Stimulated activated CD4-positive, alpha-beta T cell treated with anti-CD3 and anti-CD28 coated beads, Interleukin-1b, Interleukin-23, amount 100 ng/mL, for 1 hour (primary cell): ENCODE measurements at places on chromosomes 3 and 15.

DNA sequence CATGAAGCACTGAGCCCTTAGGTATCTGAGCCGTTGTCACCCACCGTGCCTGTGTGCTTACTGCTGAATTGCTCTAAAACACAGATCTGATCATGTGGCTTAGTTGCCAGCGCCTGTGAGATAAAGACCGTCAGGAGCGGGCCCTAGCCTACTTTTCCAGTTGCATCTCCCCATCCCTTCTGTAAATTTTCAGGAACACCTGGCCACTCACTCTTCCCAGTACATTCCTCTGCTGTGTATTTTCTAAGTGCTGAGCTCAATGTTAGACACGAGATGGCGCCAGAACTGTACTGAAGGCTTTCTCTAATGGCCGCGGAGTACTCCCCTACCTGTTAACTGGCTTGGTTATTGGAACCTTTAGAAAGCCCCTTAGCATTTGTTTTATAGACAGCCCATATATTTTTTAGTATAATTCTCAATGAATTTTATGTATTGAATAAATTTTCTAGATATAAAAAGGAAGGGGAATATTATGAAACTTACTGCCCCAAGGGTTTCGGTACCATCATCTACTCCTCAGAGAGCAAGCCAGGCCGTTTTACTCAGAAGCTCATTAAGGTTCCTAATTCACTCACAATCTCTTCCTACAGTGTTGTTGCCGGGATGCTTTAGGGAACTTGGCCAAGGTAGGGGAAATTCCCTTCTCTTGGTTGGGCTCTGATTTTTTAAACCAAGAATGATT, 16.7 kb upstream of the WNT7A start:
- DNase-seq: peak; percentile 32

GRCh38 chr3:113158171-113158570, 53.2 kb upstream of the BOC start:
- DNase-seq: no peak

- DNase-seq: no peak
These were observed 987.4 kb downstream of the TUSC7 start for GRCh38 chr3:117696851-117697407.

DNA sequence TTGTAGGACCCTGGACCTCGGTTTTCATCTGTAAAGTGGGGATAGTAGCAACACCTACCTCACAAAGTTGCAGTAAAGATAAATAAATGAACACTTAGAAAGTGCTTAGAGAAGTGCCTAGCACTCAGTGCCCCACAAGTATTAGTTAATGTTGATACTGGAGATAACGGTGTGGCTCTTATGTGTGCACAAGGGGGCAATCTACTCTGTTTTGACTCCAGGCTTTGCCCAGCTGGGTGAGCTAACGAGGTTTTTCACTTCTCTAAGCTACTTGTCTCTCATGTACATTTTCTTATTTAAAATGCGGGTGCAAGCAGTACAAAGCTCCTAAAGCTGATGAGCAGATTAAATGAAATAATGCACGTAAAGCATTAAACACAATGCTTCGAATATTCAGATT, 193.5 kb upstream of the ICE2 start:
- no peak for DNase-seq

- DNase-seq: no peak
These were observed 36.9 kb downstream of the METTL6 start for GRCh38 chr3:15390460-15390859.

- DNase-seq: no peak
These were observed at the start of gene FAH for GRCh38 chr15:80152896-80153876. FAH (plus strand) TSS chr15:80152999; CDS start chr15:80153055, 56 bp downstream.

GRCh38 chr3:54600441-54601204, 327.2 kb downstream of the LRTM1 start:
- DNase-seq: no peak

DNA sequence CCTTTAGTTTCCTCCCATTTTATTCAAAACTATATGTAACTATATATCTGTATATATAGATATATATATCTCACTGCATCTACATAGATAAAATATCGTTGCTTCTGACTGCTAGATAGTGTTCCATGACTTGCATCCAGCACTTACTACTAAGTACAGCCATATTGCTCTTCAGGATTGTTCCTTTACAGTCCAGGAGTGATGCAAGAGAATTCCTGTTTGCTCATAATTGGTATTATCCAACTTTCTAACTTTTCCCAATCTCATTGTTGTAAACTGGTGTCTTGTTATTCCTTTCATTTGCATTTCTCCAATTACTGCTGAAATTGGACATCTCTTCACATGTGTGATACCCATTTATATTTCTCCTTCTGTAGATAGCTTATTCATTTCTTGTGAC, 99.8 kb upstream of the STRIT1 start:
- no peak for DNase-seq

DNA sequence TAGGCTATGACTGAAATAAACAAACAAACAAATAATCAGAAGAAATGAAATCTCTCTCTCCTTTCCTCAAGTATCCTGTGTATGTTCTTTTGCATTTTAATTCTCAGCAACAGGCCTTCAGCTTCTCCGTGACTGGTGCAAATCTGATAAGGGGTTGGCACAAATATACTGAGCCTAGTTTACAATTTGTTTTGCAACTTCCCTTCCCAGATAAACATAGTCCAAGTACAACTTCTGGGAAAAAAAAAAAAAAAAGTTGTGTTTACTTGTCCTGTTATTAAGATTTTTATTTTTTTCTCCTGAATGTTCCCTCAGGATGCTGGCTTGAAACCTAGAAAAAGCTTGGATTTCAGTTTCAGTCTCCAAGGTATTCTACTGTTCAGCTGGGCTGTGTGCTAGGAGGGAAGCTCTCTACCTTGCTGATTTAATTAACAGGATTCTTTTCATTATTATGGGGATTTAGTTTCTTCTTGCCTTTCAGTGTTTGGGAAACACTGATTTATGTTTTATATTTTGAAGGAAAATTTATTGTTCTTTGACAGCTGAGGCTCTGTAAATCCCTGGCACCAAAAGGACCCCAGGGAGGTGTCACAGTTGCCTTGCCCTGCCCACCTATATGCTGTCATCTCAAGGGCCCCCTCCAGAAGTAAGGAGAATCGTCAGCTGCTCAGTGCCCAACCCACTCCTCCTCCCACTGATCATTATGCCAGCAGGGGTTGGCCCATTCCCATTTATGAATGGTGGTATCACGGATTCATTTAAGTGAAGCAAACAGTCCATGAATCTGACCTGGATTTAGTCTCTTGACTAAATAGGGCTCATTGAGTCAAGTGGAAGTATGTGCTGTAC, 185.2 kb downstream of the MEIS2 start:
- no peak for DNase-seq

- DNase-seq: no peak
These were observed 121.3 kb upstream of the SOX14 start for GRCh38 chr3:137642831-137643230.

- DNase-seq: no peak
These were observed 53.4 kb upstream of the XRN1 start for GRCh38 chr3:142501004-142501926.

DNA sequence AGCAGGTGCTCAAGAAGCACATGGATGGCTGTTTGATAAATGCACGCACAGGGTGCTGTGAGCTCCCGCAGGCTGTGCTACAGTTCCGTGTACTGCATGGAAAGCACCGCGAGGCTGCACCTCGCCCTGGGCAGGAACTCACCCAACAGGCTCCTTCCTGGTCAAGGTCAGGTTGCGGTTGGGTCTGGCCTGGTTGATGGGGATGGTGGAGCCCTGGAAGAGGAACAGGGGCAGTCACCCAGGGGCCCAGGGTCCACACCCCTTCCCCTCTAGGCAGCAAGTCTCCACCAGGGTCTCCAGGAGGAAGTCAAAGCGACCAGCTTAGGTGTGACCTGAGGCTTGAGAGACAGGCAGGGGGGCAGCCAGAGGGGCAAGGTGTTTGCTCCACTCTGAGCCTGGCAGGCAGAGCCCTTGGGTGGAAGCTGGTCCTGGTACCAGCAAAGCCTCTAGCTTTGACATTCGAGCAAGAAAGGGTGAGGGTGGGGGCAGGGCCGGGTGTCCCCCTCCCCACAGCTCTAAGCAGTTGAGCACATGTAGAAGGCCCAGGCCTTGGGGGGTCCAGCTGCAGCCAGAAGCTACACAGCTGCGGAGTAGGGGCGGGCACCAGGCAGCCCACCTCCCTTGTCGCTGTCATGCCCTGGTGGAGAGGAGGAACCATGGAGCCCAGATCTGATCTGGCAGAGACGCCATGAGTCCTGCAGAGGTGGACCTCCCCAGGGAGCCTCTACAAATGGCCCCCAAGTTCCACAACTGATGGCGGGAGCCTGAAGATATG, 46.3 kb upstream of the SLC41A3 start:
- DNase-seq: no peak

- no peak for DNase-seq
These were observed 59.6 kb upstream of the NEDD4 start for GRCh38 chr15:56053046-56053400.

DNA sequence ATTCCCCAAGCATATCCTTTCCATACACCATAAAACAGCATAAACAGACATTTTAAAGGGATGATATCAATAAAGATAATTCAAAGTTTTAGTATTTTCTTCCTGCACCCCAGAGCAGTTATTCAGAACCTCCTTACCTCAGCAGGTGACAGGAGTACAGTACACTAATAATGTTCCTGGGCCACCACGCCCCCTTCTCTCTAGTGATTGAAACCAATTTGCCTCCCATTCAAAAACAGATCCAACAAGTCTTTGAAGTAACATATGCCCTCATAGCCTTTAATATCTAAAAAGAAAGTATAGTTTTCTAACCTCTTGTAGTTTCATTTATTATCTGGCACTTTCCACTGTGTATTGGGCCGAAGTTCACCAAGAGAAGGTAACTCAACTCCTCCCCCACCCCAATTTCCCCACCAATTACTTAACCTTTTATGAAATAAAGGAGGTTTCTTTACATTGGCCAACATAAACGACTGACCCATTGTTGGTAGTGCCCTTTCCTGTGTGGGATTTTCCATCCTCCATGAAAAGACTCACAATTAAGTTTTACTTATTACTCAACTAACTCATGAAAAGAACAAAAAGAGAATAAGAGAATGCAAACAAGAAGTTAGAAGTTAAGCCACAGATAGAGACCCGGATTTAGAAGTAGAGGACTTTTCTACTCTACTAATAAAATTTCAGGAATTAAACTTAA, 5.0 kb upstream of the ATP8B4 start:
- DNase-seq: no peak

DNA sequence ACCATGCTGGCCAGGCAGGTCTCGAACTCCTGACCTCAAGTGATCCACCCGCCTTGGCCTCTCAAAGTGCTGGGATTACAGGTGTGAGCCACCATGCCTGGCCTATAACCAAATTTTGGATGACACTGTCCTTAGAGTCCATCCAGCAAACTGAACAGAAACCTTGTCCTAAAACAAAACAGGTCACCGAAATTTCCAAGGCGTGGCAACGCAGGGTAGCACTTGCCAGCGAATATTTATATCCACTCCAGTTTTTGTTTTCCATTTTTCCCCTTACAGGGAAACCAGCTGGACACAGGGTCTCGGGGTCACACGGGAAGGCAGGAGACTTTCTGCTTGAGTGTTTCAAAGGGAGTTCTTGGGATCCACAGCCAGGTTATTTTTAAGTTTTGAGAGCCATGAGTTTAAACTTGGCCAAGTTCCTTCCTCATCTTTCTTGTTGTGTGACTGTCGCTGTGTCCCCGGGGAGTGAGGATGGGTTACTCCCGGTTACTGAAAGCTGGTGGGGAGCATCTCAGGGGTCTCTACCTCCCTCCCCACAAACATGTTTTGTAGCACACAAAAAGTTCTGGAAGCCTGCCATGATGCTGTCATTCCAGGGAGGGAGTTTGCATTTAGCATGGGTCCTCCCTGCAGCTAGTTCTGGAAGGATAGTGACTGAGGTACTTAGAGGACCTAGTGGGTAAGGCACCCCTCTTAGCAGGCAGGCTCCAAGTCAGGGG, 12.6 kb downstream of the LIMD1 start:
- no peak for DNase-seq

DNA sequence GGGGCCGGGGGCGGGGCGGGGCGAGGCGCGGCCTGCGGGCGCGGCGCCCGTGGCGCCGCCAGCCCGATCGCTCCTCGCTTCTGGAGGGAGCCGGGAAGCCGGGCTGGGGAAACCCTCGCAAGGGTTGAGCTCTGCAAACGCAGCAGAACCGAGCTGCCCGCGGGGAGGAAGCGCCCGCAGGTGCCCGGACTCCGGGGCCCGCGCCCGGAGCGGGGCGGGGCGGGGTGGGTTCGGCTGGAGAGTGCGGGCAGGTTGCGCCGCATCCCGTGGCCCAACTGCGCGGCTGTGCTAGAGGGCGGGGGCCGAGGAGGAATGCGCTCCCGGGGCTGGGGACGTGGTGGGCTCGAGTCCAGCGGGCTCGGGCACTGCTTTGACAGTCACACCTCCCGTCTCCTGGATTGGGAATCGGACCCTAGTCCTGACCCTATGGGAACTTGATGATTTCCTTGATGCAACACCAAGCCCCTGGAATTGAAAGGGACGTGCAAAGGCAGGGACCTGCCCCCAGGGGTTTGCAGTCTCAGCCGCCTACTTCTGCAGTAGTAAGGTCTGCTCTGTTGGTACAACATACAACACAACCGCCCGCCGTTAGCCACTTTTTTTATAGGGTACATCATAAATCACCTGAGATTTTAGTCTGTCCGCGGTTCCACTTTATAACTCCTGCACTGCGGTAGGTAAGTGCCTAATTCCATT, 34.3 kb downstream of the ZBTB38 start:
- DNase-seq: no peak

DNA sequence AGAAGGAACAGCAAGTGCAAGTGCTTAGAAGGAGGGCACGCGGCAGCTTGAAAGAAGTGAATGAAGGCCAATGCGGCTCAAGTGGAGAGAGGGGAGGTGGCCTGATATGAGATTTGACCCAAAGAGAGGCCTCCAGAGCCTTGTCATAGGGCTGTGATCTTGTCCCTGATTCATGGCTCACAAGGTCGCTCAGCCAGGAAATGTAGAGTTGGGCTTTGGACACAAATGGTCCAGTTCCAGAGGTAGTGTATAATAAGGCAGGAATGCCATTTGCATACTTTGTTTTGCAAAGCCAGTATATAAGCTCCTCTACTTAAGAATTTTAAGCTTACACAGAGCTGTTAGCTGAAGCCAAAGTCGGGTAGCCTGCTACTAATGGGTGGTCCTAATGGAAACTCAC, 33.7 kb downstream of the HGD start:
- no peak for DNase-seq

DNA sequence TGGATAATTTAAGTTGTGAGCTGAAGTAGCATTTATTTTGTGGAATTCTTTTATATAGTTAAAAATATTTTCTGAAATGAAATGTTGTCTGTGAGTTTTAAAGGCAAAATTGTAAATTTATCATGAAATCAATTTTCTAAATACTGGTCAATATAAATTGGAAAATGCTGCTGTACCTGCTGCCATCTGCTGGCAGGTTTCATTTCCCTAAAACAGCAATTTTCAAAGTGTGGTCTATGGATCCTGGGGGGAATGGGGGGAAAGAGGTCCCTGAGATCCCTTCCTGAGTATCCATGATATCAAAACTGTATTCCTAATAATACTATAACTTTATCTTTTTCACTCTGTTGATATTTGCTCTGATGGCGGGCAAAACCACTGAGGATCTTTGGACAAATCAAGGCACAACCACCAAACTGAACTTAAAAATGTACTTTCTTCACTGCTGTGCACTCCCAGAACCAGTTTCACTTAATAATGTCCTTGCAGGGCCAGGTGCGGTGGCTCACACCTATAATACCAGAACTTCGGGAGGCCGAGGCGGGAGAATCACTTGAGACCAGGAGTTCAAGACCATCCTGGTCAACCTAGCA, 17.2 kb upstream of the CCR4 start:
- no peak for DNase-seq

GRCh38 chr3:49668861-49669260, 5.3 kb upstream of the APEH start:
- DNase-seq: no peak

GRCh38 chr3:8371085-8371551, 130.5 kb upstream of the LMCD1 start:
- no peak for DNase-seq
